Activated CD4-positive, alpha-beta T cell treated with anti-CD3 and anti-CD28 coated beads, Interleukin-2, amount 50 U/mL, for 4 hours (primary cell): ENCODE measurements at places on chromosomes 2 and 18.

GRCh38 chr18:77910347-77910746 is 660.7 kb downstream of the GALR1 start:
- no peak for DNase-seq

DNA sequence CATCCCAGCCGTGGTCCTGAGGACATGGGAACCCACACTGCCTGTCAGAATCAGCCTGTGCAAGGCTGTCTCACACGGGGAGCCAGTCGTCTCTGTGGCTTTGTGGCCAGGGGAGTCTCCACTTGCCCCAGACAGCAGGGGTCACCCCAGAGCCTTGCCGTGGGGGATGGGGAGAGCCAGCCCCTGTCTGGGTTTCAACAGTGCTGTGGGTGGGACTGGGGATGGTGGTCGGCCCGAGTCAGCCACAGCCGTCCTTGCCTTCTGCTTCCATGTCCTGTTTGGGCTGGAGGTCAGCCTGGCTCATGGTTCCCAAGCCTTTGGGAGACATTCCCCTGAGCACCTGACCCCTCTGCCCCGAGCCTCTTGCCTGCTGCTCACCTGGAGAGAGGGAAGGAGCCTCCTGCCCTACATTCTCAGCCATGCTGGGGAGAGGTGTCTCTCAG is 19.6 kb downstream of the GPR35 start:
- DNase-seq, result no peak

DNA sequence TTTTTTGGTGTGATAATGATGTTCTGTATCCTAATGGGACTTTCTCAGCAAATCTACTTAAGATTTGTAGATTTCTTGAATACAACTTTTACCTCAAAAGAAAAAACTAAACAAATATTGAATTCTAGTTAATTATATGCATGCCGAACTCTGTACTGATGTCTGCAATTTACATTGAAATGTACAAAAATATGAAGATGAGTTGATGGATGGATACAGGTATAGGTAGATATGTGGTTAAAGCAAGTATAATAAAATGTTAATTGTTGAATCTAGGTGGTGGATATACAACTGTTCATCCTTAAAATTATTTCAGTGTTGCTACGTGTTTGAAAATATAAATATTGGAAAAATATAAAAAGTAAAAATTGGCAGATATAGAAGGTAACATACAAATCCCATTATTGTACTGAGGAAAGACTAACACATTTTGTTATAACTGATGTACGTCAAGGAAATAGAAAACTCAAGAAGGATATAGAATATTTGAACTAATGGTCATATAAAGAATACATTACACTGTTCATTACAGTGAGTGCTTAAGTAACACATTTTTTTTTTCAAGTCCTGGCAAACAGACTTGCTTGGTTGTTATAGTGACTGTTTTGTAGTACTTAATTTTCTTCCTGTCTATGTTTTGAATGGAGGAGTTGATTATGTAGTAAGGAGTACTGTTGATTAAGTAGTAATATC is 33.8 kb downstream of the DDX1 start:
- no peak for DNase-seq

GRCh38 chr2:80719607-80720006 is 415.1 kb upstream of the LRRTM1 start:
- DNase-seq, result no peak

GRCh38 chr2:25375989-25376545 is 34.3 kb upstream of the DNMT3A start:
- DNase-seq, result no peak

DNA sequence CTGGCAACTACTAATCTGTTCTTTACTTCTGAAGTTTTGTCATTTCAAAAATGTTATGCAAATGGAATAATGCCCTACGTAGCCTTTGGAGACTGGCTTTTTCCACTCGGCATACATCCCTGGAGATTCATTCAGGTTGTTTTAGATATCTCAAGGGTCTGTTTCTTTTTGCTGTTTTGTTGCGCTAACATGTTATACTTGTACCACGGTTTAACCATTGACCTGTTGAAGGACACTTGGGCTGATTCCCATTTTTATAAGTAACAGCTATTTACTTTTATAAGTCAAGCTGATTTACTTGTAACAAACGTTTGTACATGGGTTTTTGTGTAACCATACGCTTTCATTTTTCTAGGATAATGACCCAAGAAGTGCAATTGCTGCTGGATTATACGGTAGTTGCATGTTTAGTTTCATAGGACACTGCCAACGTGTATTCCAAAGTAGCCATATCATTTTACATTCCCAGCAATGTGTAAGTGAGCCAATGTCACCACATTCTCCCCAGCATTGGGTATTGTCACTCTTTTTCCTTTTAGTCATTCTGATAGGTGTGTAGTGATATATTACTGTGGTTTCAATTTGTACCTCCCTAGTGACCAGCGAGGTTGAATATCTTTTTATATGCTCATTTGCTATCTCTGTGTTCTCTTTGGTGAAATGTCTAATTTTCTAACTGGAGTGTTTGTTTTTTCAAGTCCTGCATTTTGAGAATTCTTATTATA is 36.5 kb upstream of the STAT4 start:
- no peak for DNase-seq

GRCh38 chr2:67865917-67866316 is 196.9 kb downstream of the C1D start:
- DNase-seq, result no peak

- DNase-seq, result no peak
Measured at GRCh38 chr2:64919261-64919660, 69.9 kb upstream of the SLC1A4 start.

DNA sequence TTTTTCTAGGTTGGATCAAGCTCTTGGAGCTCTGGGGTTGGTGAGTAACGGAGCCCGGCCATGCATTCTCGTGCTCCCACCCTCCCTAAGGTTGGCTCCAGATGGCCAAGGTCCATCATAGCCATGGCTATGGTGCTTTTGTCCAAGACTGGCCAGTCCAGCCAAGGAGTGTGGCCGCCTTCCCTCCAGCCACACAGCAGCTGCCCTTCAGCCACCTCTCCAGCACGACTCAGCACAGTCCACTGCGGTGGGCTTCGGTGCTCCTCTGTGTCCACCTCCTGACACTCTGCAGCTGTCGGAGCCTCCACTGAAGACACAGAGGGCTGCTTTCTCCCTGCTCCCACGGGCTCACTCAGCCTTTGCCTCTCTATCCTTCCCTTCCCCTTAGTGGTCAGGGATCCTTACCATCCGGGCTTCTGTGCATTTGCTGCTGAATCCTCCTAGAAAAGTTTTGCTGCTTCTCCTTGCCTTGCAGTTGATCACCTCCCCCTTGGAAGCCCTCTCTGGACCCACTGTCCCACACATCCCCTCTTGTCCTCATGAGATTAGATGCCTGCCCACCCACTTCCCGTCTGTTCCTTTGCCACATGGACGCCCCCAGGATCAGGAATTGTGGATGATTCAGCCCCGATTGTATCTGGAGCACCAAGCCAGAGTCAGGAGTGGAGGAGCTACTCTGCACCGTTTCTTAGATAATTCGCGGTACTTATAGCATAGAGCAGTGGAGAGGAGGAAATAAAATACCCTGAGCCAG is 177.1 kb upstream of the COPS8 start:
- no peak for DNase-seq

GRCh38 chr18:75107196-75107930 is 101.6 kb downstream of the PTGR3 start:
- no peak for DNase-seq

GRCh38 chr2:11540148-11540995 is 6.5 kb downstream of the GREB1 start:
- no peak for DNase-seq

DNA sequence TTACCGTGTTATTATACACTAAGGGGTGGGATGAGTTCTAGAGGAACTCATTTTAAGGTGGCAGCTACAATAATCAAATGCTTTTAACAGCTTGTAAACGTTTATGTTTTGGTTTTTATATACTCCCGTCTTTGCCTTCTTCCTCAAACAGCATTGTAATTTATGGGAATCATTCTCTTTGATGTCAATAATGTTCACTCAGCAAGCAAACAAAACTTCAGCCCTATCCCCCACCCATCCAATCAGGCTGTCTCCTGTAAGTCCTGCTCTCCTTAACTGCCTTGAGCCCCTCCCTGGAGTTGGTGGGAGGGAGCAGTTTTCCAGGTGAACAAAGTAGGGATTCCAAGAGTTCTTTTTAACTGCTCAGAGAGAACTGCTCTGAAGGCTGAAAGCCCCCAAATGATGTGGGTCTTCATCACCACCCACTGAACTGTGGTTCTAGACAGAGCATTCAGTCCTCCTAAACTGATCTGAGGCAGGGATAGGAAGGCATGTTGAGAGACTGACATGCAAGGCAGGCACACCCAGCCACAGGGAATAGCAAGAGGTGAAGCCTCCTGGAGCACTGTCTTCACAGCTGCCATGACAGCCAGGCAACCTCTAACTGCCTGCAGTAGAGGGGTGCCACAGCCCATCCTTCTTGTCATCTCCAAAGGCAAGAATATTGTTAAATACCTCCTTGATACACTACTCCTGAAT is 17.5 kb downstream of the MYO5B start:
- no peak for DNase-seq

DNA sequence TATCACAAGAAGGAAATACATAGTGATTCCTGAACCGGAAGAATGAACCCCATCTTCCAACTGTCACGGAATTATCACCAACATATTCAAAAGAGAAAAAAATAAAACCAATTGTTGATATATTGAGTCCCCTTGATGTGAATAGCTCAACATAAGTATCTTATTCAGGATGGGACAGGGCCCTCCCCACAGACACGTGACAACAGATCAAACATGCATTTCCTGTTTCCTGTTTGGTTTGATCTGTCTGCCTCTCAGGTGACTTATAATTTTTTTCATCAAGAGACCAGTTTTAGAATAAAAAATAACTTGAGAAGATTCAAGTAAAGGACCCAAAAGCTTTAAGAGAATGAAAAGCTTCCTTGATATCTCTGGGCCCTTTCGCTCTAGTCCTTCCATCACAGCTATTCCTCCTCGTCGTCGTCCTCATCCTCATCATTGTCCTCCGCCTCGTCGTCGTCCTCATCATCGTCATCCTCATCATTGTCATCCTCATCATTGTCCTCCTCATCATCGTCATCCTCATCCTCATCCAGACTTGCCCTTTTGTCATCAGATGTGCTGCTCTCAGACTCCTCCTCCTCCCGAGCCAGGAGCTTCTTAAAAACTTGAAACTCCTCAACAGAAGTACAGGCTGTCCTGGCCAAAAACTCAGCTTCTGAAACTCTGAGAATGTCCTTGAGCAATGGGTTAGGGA is 6.3 kb downstream of the MTERF4 start:
- DNase-seq, result peak; percentile 29

DNA sequence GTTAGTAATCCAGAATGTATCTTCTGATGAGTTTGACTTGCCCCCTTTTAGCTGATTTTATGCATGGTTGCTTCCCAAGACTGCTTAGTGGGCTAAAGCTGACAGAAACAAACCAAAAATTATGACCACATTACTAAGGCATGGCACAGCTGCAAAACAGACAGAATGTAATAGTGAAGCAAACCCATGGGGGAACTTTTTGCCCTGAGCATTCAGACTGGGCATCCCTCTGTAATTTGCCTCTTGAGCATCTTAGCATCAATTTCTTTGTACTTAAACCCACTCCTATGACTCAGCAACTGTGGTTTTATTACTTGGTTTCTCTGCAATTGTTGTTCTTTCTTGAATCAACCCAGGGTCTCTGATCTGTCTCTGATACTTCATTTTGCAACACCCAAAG is 487.3 kb upstream of the DCC start:
- DNase-seq, result no peak
